ENCODE measurements at places on chromosomes 1 and 21. TPM values are rescaled to one million over a fixed set of nuclear protein-coding genes. Genes with fewer than 3 reads are reported as not detected.

GREM2 gene
- 3.4 TPM for total RNA-seq

GPR3 gene
- total RNA-seq, result 0.26 TPM

FYB2 gene
- not detected for total RNA-seq

RCOR3 gene
- total RNA-seq, result 52.1 TPM

TMCC2 gene
- total RNA-seq, result 2.6 TPM

GJB5 gene
- not detected for total RNA-seq

S100B gene
- not detected for total RNA-seq

GRCh38 chr1:159799446-159799985 is 2.6 kb upstream of the FCRL6 start:
- H3K4me1 ChIP-seq, result peaks cover 9% of the 10 kb centered on the region
- no peak overlapping the region for H3K4me3 ChIP-seq
- peaks cover 4% of the 10 kb centered on the region for H3K27me3 ChIP-seq
- no peak for ATAC-seq
- H3K36me3 ChIP-seq, result no peaks in the 10 kb centered on the region

- peaks cover 26% of the 10 kb centered on the region for H3K27me3 ChIP-seq
- H3K27ac ChIP-seq, result no peak overlapping the region
- no peak for ATAC-seq
- no peaks in the 10 kb centered on the region for H3K4me1 ChIP-seq
These were observed 14.2 kb downstream of the TTC34 start for GRCh38 chr1:2787163-2787911.

GRCh38 chr1:95742591-95743089 is 508.6 kb downstream of the RWDD3 start:
- no peak overlapping the region for H3K4me3 ChIP-seq
- no peaks in the 10 kb centered on the region for H3K4me1 ChIP-seq

DNA sequence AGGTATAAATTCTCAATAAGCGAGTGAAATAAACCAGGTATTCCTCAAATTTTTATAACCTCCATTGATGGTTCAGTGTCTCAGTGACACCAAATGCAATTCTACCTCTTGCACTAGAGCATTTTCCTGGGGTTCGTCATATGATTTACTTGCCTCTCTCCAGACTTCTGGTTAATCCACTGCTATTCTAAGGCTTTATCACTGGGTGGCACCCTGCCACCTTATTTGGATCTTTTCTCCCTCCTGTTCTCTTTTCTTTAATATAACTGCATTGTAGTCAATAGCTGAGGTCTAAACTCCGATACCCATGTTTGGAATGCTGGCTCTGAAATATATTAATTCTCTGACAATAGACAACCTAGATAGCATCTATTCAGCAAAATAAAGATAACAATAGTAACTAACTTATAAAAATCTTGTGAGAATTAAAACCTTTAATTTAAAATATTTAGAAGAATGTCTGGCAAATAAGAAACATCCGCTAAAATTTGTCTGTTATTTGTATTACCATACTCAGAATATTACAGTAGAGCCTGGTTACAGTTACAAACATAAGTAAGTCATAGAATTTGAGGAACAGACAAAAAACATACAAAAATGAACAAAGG is 436.4 kb downstream of the PLA2G4A start:
- H3K27ac ChIP-seq, result no peak overlapping the region
- no peak for ATAC-seq
- H3K36me3 ChIP-seq, result no peaks in the 10 kb centered on the region
- H3K4me1 ChIP-seq, result no peaks in the 10 kb centered on the region
- no peak overlapping the region for H3K4me3 ChIP-seq

- H3K4me3 ChIP-seq, result no peak overlapping the region
- H3K27ac ChIP-seq, result no peak overlapping the region
- H3K27me3 ChIP-seq, result peaks cover 18% of the 10 kb centered on the region
- no peak for ATAC-seq
These were observed 37.9 kb upstream of the EEIG2 start for GRCh38 chr1:108521990-108522393.

GRCh38 chr1:102047724-102048123 is 51.0 kb upstream of the OLFM3 start:
- H3K27ac ChIP-seq, result no peak overlapping the region
- no peaks in the 10 kb centered on the region for H3K27me3 ChIP-seq
- no peaks in the 10 kb centered on the region for H3K36me3 ChIP-seq

- H3K4me1 ChIP-seq, result peaks cover 80% of the 10 kb centered on the region
- H3K27me3 ChIP-seq, result no peaks in the 10 kb centered on the region
- H3K4me3 ChIP-seq, result peak overlapping the region; percentile 82
- peaks cover 98% of the 10 kb centered on the region for H3K36me3 ChIP-seq
These were observed 23.3 kb downstream of the ZBTB17 start for GRCh38 chr1:15952317-15953258.

GRCh38 chr1:236759252-236759859 is 35.7 kb upstream of the MTR start:
- peak overlapping the region; percentile 14 for H3K4me3 ChIP-seq
- no peaks in the 10 kb centered on the region for H3K36me3 ChIP-seq
- no peak overlapping the region for H3K27ac ChIP-seq
- no peaks in the 10 kb centered on the region for H3K4me1 ChIP-seq
- peak; percentile 43 for ATAC-seq
- peaks cover 7% of the 10 kb centered on the region for H3K27me3 ChIP-seq

- no peaks in the 10 kb centered on the region for H3K4me1 ChIP-seq
- H3K36me3 ChIP-seq, result no peaks in the 10 kb centered on the region
- no peak overlapping the region for H3K27ac ChIP-seq
- H3K4me3 ChIP-seq, result no peak overlapping the region
- H3K27me3 ChIP-seq, result peaks cover 10% of the 10 kb centered on the region
These were observed 1.7 kb upstream of the KRTAP7-1 start for GRCh38 chr21:30831194-30831765.

GRCh38 chr1:202264300-202264699 is 70.7 kb downstream of the LGR6 start:
- no peaks in the 10 kb centered on the region for H3K36me3 ChIP-seq
- no peak for ATAC-seq
- no peaks in the 10 kb centered on the region for H3K4me1 ChIP-seq

DNA sequence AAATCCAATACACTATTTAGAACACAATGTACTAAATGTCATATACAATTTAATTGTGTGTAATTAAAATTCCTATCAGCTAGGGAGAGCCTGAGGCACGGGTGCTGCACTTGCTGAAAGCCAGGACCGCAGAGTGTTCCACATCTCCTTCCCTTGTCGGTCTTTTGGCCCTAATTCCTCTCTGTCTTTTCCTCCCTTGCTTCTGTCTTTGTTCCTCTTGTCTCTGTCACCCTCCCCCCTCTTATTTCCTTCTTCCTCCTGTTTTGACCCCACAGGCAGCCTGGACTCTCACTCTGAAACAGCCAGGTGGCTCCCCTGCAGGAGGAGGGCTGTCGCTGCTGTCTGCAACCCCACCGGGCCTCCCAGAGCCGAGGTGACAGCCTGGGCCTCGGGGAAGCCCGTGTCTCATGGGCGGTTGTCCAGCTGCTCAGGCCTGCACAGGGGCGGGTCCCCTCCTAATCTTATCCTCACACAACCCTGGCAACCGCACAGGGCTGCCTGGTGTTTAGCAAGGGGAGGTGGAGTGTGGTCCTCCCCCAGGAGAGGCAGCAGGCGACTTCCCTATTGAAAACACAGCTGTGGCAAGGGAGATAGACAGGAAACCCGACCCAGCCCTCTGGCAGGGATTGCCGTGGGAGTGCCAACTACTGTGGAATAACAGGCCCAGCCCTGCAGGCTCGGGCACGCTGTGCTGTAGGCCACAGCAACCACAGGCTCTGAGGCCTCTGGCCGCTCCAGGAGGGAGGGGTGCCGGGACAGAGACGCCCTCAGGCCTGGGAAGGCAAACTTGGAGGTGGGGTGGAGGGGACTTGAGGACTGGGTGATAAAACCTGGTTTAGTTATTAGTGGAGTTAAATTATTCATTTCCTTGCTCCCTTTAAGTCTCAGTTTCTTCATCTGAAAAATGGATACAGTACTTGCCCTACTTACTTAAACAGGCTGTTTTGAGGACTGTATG is 68.8 kb upstream of the WDR26 start:
- H3K36me3 ChIP-seq, result no peaks in the 10 kb centered on the region
- no peaks in the 10 kb centered on the region for H3K27me3 ChIP-seq
- no peak overlapping the region for H3K27ac ChIP-seq

DNA sequence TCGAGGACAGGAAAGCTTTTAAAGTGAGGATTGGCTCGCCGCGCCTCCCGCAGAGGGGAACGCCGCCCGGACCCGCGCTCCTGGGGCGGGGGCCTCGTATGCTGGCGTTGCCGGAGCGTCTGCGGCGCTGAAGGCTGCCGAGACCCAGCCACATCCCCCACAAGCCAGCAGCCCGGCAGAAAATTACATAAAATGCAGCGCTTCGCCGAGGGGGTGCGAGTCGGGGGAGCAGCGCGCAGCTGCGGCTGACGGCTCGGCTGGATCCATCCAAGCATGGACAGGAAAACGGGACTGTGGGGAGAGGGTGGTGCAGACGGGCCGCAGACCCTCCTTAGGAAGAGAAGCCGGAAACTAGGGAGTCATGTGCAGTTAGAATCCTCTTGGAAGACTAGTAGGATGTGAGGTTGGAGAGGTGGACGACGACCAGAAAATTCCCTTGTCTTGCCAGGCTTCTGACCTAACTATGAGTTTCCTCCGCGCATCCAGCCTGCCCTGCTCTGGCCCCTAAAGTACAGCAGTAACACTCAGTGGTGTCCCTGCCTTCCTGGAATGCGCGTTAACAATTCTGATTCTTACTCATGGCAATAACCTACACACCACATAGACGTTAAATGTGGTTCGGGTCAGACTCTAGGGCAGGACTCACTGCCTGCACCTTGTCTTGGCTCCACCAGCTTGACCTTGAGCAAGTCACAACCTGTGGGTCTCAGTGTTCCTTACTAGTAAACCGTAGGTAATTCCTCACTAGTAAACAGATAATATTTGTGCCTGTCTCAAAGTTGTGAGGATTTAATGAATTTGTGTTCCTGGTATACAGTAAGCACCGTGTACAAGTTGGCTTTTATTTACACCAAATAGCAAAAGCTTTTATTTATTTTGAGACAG is 953 bp upstream of the BRWD1 start:
- no peaks in the 10 kb centered on the region for H3K27me3 ChIP-seq
- H3K36me3 ChIP-seq, result peaks cover 44% of the 10 kb centered on the region
- peak; percentile 68 for ATAC-seq
- peaks cover 33% of the 10 kb centered on the region for H3K4me1 ChIP-seq

- no peaks in the 10 kb centered on the region for H3K36me3 ChIP-seq
- no peak for ATAC-seq
- H3K27ac ChIP-seq, result no peak overlapping the region
- H3K27me3 ChIP-seq, result no peaks in the 10 kb centered on the region
- H3K4me1 ChIP-seq, result no peaks in the 10 kb centered on the region
These were observed 317.2 kb downstream of the LTN1 start for GRCh38 chr21:28675331-28676041.

- H3K4me1 ChIP-seq, result no peaks in the 10 kb centered on the region
- no peaks in the 10 kb centered on the region for H3K27me3 ChIP-seq
- no peaks in the 10 kb centered on the region for H3K36me3 ChIP-seq
- H3K27ac ChIP-seq, result no peak overlapping the region
These were observed 498.7 kb downstream of the SMYD3 start for GRCh38 chr1:246008363-246008831.

DNA sequence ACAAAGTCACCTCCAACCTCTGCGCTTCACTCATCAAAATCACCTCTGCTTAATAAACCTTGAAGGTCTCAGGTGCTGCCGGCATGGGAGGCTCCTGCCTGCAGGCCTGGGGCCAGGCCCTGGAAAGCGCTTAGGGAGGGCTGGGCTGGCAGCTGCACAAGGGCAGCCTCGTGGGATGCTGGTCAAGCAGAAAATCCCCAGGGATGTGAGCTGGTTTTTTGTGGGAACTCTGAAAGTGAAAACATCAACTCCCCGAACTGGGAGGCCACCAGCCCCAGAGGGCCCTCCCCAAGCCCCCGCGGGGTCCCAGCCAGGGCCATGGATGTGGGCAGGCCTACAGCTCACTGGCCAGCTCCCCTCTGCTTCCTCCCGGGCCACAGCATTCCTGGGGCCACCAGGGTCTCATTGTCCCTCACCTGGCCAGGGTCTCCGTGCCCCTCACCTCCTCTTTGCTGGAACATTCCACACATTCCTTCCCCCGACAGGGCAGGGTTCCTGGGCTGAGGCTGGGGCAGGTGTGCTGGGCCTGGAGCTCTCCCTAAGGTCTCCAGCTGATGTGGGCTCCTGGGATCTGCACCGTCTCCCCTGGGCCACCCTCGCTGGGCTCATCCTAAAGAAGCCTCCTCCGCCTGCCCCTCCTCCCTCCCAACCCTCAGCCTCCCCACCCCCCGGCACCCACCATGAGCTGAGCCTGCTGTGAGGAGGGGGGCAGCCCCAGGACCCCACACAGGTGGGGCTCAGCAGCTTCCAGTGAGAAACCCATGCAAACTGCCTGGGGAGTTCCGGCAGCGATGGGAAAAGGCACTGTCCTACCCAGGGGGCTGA is 36.0 kb upstream of the POFUT2 start:
- no peaks in the 10 kb centered on the region for H3K36me3 ChIP-seq
- H3K4me3 ChIP-seq, result peak overlapping the region; percentile 42
- ATAC-seq, result no peak
- H3K27ac ChIP-seq, result no peak overlapping the region

DNA sequence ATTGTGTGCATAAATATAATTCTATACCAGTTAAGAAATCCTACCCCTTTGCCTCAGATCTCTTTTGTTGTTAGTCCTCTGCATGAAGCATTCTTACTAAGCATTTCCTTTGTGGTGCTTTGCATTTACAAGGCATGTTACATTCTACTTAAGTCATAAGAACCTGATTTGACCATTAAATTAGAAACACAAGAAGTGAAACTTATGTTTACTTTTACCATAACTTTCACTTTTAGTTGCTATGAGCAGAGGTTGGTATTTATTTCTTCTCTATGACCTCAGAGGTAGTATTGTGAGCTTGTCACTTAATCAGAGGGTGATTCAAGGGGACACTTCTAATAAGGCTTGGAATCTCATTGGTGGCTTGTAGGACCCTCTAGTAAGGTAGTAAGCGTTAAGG is 9.0 kb downstream of the FAM20B start:
- peak overlapping the region; percentile 86 for H3K27ac ChIP-seq
- H3K27me3 ChIP-seq, result no peaks in the 10 kb centered on the region
- H3K4me1 ChIP-seq, result peaks cover 59% of the 10 kb centered on the region
- H3K4me3 ChIP-seq, result peak overlapping the region; percentile 58
- no peaks in the 10 kb centered on the region for H3K36me3 ChIP-seq

- H3K4me1 ChIP-seq, result peaks cover 6% of the 10 kb centered on the region
- no peaks in the 10 kb centered on the region for H3K27me3 ChIP-seq
- peak overlapping the region; percentile 90 for H3K4me3 ChIP-seq
- peak overlapping the region; percentile 96 for H3K27ac ChIP-seq
- H3K36me3 ChIP-seq, result peaks cover 34% of the 10 kb centered on the region
- ATAC-seq, result peak; percentile 63
These were observed 844 bp downstream of the ZMYM6 start for GRCh38 chr1:35030756-35031446.

GRCh38 chr1:185775501-185775900 is 41.3 kb downstream of the HMCN1 start:
- H3K27ac ChIP-seq, result no peak overlapping the region
- no peaks in the 10 kb centered on the region for H3K4me1 ChIP-seq
- ATAC-seq, result no peak

DNA sequence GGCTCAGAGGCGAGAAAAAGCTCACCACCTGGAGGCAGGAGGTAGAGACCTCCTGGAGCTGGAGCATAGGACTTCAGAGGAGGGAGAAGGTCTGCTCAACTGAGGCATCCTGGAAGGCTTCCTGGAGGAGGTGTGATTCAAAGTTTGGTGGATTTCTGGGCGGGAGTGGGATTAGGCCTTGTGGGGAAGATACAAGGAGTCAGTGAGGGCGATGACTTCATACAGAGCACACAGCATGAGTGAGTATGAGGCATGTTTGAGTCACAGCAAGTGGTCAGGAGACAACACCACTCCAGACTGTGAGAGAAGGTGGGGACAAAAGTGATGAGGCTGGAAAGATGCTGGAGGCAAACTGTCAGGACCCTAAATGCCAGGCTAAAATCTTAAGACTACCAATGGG is 77.6 kb downstream of the MATN1 start:
- H3K4me1 ChIP-seq, result no peaks in the 10 kb centered on the region
- ATAC-seq, result peak; percentile 52
- H3K27me3 ChIP-seq, result peaks cover 41% of the 10 kb centered on the region
- no peak overlapping the region for H3K4me3 ChIP-seq
- H3K27ac ChIP-seq, result no peak overlapping the region
